ENCODE measurements at places on chromosomes 6 and 20.

GRCh38 chr20:4369798-4370124 is 351.9 kb upstream of the PRND start:
- DNase-seq: no peak

- no peak for DNase-seq
Observed at GRCh38 chr20:53735536-53736050, 142.0 kb upstream of the ZNF217 start.

GRCh38 chr6:150236544-150236943 is 93.7 kb downstream of the PPP1R14C start:
- no peak for DNase-seq

DNA sequence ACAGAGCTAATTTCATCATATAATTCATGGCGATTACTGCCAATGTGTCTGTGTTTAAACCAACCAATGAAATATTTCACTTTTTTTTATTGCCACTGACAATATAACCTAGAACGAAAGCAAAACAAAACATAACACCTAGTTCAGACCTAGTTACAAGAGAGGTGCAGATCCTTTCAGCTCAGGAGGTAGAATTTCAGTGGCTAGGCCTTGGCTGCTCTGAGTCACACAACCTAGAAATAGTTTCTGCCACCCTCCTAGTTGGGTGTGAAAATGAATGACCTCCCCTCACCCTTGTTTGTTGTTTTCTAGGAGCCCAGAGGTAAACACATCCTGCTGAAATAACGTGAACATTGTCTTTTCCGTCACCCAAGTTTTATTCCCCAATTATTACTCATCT is 356.3 kb downstream of the HTR1B start:
- no peak for DNase-seq

GRCh38 chr6:169702840-169703246 is 917 bp downstream of the C6orf120 start:
- no peak for DNase-seq

GRCh38 chr6:95685822-95686221 is 108.5 kb downstream of the MANEA start:
- DNase-seq: no peak

GRCh38 chr6:79702691-79703090 is 71.6 kb downstream of the SH3BGRL2 start:
- DNase-seq: no peak

DNA sequence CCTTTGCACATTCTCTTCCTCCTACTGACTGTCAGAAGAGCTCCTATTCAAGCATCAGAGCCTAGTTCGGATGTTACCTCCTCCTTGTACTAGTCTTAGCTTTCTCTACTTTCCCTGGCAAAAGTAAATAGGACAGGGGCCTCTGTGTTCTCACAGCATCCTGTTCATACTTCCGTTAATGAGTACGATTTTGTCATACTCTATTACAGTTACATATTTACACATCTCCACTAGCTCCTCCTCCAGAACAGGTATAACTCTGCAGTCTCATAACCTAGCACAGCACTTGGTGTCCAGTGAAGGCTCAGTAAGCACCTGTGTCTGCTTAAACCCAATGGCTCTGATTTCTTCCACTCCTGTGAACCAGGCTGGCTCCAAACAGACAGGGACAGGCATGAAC is 7.0 kb downstream of the ELMO2 start:
- no peak for DNase-seq

DNA sequence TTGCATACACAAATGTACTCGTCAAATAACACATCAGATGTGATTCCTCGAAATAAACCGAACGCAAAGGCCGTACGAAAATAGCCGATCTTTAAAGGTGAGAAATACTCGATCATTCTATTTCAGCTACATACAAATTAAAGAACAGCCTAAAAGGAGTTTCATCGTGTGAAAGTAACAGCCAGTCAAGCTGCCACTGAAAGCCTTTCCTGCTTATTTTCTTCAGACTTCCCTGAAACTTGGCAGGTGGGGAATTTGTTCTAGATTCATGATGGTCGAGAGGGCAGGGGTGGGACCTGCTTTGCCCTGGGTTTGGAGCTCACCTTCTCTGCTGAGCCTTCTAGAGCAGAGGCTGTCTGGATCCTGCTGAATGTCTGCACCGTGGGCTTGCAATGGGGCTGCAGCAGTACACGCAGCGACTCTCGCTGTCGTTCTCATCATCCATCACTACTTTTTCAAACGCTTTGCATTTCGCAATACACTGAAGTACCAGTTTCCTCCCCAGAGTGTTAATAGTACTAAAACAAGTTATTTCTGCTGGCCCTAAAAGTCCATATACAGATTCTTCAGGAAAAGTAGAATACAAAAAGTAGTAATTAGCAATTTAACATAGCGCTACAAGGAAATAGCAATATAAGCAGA is 16.2 kb downstream of the FOXC1 start:
- DNase-seq: no peak

GRCh38 chr6:38460186-38460585 is 179.5 kb downstream of the BTBD9 start:
- DNase-seq: no peak

- DNase-seq: no peak
Observed at GRCh38 chr20:62590309-62591121, 51.8 kb upstream of the SLCO4A1 start.

DNA sequence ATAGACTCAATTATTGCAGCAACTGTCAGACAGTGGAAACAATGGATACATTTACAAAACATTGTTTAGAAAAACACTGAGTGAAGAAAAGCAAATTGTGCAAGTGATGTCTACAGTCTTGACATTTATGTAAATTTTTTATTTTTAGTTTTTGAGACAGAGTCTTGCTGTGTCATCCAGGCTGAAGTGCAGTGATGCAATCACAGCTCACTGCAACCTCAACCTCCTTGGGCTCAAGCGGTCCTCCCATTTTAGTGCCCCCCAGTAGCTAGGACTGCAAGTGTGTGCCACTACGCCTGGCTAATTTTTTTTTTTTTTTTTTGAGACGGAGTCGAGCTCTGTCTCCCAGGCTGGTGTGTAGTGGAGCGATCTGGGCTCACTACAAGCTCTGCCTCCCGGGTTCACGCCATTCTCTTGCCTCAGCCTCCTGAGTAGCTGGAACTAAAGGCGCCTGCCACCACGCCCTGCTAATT is 9.7 kb downstream of the CNBD2 start:
- no peak for DNase-seq

DNA sequence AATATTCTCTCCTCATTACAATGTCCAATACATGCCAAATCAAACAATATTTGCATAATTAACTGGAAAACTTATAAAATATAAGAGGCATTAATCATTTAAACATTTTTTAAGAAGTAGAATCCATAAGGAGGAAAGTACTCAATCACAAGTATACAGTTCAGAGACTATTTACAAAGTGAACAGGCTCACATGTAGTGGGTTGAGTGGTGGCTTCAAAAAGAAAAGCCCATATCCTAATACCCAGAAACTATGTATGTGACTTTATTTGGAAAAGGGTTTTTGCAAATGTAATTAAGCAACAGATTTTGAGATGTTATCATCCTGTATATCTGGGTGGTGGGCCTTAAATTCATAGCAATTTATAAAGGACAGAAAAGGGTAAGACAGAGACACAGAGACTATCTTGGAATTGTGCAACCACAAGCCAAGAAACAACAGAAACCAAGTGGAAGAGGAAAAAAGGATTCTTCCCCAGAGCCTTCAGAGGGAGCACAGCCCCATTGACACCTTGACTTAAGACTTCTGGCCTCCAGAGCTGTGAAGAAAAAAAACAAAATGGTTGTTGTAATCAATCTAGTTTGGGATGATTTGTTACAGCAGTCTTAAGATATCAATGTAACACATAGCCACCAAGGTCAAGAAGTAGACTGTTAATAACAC is 32.7 kb upstream of the CRISP1 start:
- DNase-seq: no peak

- no peak for DNase-seq
Observed at GRCh38 chr20:18543932-18544331, 23.3 kb upstream of the SMIM26 start.

- DNase-seq: no peak
Observed at GRCh38 chr6:41519745-41520699, 26.2 kb upstream of the FOXP4 start.

DNA sequence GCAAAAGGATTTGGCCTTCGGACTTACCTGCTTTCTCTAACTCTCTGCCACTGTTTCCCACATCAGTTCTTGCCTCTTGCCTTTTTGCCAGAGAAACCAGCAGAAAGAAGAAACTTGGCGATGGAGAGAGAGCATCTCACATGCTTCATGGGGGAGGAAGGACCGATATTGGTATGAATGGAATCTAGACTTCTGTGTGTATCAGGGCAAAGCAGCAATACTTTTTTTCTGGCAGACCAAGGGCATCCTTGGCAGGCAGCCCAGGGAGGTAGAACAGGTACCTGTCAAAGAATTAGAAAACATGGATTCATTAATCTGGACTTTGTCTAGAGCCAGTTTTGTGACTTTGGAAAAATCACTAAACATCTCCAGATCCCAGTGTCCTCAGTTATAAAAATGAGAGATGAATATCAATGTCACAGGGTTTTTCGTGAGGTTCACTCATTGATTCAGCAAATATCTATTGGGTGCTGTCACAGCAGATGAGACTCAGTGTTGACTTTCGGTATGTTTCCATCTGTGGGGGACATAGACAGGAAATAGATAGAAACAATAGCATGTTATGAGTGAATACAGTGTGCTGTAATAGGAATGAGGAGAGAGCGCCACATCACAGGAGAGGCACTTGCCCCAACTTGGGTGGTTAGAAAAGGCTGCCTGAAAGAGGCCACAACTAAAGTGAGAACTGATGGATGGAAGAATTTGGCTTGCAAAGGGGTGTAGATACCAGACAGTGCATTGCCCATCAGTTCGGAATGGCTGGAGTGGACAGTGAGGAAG is 114.1 kb downstream of the CD83 start:
- DNase-seq: no peak

- no peak for DNase-seq
Observed at GRCh38 chr20:48965189-48965910, 43.8 kb downstream of the ARFGEF2 start.

DNA sequence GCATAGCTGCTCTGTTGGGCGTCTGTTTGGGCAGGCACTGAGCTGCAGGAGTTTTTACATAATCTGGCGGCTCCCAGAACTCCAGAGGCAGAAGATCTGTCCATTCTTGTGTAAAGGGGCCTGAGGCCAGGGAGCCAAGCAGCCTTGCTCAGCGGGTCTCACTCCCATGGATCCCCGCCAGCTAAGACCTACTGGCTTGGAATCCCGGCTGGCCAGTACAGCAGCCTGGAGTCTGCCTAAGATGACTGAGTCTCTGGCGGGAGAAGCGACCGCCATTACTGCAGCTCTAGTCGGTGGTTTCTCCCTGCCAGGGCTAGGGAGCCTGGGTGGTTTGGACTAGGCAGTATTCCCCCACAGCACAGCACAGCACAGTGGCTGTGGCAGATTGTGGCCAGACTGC is 268.4 kb upstream of the SYNCRIP start:
- DNase-seq: no peak

GRCh38 chr6:161242113-161242512 is 31.7 kb downstream of the AGPAT4 start:
- no peak for DNase-seq

DNA sequence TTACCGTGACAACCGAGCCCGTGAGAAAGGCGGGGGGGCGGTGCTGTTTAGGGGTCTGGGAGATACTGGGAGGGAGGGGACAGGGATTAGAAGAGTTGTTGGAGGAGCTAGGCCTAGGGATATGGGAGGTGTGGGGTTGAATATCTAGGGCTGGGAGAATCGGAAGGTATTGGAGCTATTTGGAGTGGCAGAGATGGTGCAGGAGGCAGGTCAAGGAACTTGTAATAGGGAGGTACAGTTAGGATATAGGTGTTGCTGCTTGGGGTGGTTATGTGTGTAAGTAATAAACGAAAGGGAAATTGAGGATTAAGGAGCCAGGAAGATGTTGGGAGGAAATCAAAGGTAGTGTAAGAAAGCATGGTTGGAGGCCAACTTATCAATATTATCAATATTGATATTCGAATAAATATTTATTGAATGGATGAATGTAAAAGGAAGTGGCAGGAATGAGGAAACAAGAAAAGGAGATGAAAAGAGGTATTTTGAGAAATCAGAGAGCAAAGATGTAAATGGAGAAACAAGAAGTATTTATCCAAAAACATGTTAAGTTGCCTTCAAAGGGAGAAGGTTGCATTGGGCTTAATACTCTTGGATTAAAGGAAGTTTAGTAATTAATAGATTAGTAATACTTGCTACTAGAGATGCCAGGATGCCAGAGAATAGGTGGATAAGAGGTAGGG is 602 bp downstream of the PPP1R11 start:
- no peak for DNase-seq

- no peak for DNase-seq
Observed at GRCh38 chr20:17871886-17872285, 96.7 kb downstream of the SNX5 start.

DNA sequence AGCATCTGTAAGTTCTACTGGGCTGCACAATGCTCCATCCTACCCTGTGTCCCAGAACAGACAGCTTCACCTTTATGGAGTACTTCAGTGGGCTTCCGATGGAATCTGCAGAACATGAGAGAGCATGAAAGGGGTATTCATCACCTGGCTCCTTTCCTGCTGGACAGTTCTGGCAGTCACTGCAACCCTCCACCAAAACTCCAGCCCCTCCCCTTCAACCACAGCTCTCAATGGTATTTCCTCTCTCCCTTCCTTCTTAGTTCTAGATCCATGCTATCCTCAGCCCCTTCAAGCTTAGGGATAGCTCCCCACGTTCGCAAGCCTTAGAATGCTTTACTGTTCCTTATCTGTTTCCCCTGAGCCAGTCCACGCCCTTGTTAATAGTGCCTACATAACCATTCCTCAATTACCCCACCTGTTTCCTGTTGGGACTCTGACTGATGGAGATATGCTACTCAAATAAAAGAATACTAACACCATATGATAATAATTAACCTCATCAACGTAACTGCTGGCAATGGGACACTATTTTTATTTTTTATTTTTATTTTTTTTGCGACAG is 26.8 kb downstream of the TRAM2 start:
- DNase-seq: no peak

DNA sequence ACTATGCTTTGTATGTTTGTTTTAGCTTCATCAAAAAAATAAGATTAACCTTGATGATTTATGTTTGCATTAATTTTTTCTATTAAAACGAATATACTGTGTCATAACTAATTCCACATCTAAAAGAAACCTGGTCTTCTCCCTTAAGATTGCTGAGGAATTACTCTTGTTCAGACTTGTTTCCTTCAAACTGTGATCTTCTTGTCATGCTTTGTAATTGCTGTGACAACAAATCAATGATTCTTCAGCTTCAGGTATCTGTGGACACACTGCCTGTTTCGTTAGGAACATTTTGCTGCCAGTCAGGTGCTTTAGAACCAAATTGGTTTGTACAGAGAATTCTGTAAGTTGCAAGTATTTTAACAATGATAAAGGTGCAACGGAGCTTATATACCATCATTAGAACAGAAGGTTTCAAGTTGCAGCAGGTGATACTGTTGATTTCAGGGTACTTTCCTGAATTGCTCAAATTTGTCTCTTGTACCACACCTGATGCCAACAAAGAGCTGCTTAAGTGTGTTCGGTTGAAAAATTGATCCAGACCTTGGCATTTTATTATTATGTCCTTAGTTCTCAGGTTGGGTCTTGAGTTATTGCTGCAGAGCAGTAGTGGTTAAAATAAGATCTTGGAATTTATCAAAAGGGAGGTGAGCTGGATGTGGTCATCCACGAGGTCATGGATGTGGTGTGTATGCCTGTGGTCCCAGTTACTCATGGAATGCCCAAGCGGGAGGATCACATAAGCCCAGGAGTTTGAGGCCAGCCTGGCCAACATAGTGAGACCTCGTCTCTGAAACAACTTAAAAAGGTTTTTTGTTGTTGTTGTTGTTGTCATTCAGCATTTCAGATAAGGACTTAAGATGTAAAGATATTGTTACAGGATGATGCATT is 19.5 kb downstream of the SYTL3 start:
- no peak for DNase-seq

GRCh38 chr6:17001188-17001587 is 100.7 kb upstream of the STMND1 start:
- no peak for DNase-seq

- no peak for DNase-seq
Observed at GRCh38 chr6:36633370-36633769, 39.2 kb downstream of the SRSF3 start.

Data from cortex of kidney (tissue), 1 donor.